NCI-H774 (cell line): ENCODE measurements at places on chromosomes 11 and 22.

- no peak for DNase-seq
These were observed 137.7 kb upstream of the DDI1 start for GRCh38 chr11:103898577-103899336.

DNA sequence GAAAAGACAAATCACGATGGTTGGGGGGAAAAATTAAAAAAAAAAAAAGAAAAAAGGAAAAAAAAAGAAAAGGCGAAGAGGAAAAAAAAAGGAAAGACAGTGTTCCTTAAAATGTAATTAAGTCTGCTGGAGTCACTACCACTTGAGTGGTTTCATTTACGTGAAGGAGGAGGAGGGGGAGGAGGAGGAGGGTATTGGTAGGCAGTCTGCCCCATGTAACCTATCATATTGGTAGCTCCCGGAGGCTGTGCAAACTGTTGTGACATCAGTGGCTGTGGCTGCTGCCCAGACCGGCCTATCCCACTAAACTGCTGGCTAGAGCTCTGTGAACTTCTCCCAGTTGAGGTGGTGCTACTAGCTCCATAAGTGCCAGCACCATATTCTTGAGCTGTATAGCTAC, 17.9 kb downstream of the KDELR3 start:
- no peak for DNase-seq

DNA sequence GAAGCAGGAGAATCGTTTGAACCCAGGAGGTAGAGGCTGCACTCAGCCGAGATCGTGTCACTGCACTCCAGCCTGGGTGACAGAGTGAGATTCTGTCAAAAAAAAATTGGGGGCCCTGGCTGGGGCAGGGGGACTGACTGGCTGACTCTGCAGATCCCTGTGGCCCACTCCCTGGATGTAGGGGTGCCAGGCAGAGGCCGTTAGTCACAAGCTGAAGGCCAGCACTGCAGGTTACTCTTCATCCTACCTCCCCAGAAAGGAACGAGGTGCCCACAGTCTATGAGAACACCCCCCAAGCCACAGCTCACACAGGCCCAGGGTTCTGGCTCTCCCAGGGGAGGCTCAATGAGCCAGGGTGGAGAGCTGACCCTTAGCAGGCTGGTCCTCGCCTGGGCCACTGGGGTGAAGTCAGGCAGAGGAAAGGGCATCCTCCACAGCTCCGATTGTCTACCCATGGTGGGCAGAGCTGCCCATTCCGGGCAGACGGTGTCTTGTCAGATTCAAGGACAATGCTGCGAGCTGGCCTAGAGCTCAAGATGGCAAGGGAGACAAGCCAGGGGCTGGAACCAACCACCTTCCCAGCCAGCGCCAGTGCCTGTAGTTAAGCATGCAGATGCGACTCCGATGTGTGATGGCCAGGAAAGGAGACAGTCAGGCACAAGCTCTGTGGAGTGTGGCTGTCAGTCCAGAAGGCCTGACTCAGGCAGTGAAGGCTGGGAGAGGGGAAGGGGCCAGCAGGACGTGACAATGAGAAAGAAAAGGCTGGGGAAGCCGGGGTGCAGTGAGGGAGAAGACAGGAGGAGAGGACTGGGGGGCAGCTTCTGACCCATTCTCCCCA, 12.4 kb downstream of the C11orf24 start:
- no peak for DNase-seq

GRCh38 chr11:123450623-123451022, 20.6 kb downstream of the GRAMD1B start:
- no peak for DNase-seq

GRCh38 chr11:96906476-96906875, 516.7 kb downstream of the JRKL start:
- DNase-seq, result no peak

DNA sequence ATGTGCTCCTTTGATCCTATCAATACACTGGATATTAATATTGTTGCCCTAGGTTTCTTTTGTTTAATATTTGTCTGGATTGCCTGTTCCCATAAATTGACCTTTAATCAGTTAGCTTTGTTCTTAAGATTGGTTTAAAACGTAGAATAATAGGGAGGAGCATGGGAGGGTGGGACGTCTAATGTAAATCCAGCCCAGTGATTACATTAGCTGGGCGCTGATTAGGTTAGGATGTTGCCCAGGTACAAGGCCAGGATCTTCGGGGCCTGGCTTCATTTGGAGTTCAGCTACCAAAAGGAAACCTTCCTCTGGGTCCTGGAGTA, at the start of gene SRSF8:
TSS of gene SRSF8 (plus strand) at position 204 of the 323 bp plus-strand sequence. CDS start 308 bp downstream, outside the sequence.
- peak; percentile 83 for DNase-seq

DNA sequence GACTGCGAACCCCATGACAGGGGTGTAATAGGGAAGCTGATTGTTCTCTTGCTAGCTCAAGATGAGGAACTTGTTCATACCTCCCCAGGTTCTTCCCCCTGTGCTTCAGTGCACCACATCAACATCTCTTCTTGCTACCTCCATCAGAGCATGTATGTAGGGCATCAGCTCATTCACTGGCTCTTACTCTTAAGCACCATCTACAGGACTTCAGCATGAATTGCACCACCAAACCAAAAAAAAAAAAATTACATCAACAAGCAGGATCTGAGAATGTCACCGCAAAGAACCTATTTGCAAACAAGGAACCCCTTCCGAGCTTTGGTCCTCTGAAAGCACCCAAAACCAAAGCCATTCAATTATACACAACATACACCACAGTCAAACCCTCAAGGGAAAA, 2226.5 kb upstream of the RAG2 start:
- no peak for DNase-seq

DNA sequence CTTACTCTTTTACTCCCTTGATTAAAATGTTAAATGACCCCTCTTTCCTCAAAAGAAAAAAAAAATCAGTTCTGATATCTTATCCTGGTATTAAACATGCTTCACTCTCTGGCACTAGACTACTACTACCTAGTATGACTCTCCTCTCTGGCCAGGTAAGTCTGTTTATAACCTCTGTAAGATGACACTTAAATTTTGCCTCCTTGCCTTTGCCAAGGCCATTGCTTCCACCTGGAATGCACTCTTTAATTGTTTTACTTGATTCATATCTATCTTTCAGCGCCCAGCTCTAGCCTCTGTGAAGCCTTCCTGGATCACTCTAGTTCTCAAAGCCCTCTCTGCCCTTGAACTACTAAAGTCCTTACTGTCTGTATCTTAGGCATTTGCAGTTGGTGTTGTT, 170.4 kb downstream of the ETS1 start:
- DNase-seq, result no peak

DNA sequence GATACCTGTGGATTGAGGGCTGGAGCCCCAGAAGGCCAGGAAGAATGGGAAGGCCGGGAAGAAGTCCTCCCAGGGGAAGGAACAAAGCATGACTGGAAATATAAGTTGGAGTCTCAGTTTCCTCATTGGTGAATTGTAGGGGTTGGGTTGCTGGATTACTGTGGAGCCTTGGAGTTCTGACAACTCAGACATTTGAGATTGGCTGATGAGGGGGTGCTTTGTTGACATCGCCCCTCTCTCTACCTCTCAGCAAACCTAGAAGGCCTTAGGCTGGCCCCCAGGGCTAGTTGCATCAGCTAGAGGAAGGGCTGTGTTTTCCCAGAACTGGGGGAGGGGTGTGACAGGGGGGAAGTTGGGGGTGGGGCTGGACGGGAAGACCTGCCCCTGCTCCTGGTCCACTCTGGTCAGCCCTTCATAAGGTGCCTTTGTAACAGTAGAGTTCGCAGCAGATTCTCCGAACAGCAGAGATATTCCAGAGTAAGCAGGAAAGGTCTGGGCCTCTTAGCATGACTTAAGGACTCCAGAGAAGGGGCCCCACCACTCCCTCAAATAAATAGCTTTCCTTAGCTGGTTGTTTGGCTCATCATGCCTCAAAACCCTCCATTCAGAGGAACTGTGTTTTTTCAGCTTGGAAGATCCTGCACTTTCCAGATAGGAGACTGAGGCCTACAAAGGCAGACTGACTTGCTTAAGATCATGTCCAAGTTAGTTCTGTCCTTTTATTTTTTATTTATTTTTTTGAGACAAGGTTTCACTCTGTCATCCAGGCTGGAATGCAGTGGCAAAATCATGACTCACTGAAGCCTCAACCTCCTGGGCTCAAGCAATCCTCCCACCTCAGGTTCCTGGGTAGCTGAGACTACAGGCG, 12.5 kb upstream of the THRSP start:
- no peak for DNase-seq

DNA sequence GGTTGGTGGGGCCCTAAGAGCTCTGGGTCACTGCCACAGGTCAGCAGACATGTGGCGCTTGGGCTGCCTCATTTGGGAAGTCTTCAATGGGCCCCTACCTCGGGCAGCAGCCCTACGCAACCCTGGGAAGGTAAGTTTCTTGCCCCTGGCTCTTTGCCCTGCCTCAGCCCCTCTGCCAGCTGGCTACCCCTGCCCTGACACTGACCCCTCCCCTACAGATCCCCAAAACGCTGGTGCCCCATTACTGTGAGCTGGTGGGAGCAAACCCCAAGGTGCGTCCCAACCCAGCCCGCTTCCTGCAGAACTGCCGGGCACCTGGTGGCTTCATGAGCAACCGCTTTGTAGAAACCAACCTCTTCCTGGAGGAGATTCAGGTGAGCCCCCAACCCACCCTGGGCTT, 1.9 kb downstream of the SCYL1 start:
- DNase-seq, result no peak

GRCh38 chr11:67270256-67271204, 4.3 kb downstream of the GRK2 start:
- no peak for DNase-seq

- no peak for DNase-seq
These were observed 63.7 kb downstream of the PTPRJ start for GRCh38 chr11:48043991-48044512.

DNA sequence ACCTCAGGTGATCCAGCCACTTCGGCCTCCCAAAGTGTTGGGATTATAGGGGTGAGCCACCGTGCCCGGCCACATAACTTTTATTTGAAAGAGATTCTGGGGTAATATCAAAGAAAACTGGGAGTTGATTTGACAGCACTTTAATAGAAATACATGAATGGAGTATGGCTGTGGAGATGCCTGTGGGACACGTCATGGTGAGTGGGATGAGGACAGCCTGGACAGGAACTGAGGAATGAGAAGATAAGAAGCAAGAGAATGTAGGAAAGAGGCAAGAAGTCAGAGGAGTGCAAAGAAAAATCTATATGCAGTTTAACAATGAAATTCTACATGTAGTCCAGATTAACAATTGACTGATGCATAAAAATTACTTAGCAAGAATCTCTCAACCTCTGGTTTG, 31.0 kb downstream of the SLC22A6 start:
- no peak for DNase-seq

DNA sequence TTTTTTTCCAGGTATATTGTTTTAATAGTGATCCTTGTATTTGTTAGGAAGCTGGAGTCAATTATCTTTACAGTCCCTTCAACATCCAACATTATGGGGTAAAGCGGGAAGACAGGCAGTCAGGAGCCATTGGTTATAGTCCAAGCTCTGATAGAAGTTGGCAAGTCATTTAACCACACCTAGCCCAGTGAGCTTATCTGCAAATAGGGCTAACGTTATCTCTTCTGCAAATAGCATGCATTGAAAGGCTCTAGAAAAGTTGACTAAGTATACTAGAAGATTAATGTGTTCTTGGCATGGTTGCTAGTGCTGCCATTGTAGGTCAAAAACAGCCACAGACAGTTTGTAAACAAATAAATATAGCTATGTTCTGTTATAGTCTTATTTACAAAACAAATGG, 520.7 kb downstream of the OPCML start:
- no peak for DNase-seq

- DNase-seq, result no peak
These were observed 2.7 kb upstream of the RHOD start for GRCh38 chr11:67053896-67054329.

DNA sequence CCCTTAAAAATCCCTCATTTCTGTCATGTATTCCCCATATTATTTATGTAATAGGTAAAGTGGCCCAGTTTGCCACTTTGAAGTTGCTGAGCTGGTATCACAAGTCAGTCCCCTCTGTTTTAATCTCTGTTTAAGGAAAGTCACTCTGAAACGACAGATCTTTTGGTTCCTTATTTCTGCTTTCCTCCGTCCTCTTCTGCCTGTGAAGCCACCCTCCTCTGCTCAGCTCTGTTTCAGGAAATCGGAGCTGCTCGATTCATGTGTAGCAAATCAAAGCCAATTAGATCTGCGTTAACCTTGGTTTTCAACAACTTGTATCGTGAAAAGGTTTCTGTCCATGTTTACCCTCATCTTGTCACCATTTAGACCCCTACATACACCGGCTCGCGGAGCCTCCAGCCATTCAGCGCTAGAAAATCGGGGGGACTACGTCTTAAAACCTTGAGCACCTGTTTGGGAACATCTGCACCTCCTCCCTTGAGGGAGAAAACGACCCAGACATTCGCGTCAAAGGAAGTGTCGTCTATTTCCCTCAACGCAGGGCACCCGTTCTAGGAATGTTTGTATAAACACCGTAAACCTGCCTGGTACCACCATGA, 576 bp upstream of the SC5D start:
- peak; percentile 35 for DNase-seq

GRCh38 chr22:39856588-39856987, 37.0 kb downstream of the ENTHD1 start:
- DNase-seq, result no peak

GRCh38 chr22:27780161-27780575, 21.4 kb downstream of the MN1 start:
- DNase-seq, result no peak

GRCh38 chr22:28792491-28793383, 7.6 kb downstream of the XBP1 start:
- DNase-seq, result no peak

GRCh38 chr11:12110714-12111548, 541 bp downstream of the MICAL2 start:
- DNase-seq, result no peak

- peak; percentile 92 for DNase-seq
These were observed 101.1 kb upstream of the IGLL5 start for GRCh38 chr22:22786301-22787115.

- no peak for DNase-seq
These were observed 32.0 kb downstream of the LRRC32 start for GRCh38 chr11:76638270-76639197.

GRCh38 chr11:132365650-132366049, 995.2 kb downstream of the NTM start:
- no peak for DNase-seq

DNA sequence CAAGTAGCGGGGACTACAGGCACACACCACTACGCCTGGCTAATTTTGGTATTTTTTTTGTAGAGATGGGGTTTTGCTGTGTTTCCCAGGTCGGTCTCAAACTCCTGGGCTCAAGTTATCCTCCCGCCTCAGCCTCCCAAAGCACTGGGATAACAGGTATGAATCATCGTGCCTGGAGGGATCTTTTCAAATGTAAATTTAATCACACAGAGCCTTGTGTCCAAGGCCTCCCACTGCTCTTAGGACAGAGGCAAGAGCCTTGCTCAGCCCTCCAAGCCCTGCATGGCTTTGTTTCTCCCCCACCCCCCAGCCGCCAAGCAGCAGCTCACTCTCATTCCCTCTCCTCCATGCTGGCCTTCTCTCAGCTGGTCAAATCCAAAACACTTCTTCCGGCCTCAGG, 75.3 kb upstream of the CREB3L1 start:
- DNase-seq, result no peak

GRCh38 chr22:43001271-43002201, 13.4 kb downstream of the PACSIN2 start:
- no peak for DNase-seq

DNA sequence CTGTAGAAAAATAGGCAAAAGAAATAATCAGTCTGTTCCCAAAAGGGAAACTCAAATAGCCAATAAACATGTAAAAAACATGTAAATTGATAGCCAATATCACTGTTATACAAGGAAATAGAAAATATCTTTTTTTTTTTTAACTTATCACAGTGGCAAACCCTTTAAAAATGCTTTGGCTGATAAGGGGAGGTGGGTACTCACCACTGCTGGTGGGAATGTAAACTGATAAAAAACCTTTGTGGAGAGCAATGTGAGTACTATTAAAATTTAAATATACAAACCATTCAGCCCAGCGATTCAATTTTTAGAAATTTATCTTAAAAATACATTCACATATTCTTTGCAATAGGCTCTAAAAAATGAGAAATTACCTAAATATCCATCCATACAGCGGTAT, 3.6 kb downstream of the RPUSD4 start:
- no peak for DNase-seq
